ENCODE measurements at places on chromosomes 1 and 21.
A peak's percentile ranks its signal among the peaks of the same experiment; 100 is the strongest.

DNA sequence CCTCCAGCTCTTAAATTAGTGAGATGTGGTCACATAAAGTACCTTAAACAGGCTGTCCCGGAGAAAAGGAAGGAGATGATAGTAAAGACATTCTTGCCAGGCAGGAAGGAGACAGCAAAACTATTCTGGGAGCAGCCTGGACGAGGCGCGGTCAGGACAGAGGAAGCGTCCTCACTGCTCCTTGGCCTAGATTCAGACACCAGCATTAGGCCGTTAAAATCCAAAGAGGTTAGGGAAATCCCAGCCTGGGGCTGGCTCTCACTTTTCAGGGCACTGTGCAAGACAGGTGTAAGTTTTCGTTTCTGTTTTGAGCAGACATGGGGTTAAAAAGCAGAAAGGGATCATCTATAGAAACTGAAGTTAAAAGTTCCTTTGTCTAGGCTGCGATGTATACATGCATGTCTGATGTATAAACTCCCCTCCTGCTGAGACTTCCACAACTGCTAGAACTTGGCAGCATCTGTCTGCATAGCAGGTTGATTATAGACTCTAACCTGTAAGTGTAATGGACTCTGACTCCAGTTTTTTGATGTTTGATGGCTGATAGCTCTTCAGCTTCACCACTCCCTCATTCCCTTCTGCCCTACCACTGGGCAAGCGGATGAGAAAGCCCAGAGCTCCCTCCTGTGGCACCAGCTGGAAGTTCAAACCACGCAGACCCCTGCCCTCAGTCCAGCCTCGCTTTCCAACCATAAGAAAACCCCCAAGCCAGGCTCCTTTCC, 21.5 kb downstream of the STPG1 start:
- peak; percentile 57 for DNase-seq

- DNase-seq = no peak
These were observed 738.4 kb downstream of the USP25 start for GRCh38 chr21:16468184-16468583.

- peak; percentile 64 for DNase-seq
These were observed 8.9 kb downstream of the VPS26C start for GRCh38 chr21:37257967-37258877.

DNA sequence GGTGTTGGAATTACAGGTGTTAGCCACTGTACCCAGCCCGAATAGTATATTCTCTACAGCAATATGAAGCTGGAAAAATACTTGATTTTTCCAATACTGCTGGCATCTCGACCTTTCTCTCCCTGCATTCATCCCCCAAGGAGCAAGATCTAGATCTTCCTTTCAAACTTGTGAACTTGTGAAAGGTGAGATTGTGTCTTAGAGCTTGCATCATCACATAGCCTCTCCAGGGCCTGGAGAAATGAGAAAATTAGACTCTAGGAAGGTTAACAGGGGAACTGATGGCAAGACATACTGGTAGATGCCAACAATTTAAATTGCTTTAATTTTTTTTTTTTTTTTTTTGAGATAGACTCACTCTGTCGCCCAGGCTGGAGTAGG, 2.1 kb downstream of the PRUNE1 start:
- DNase-seq = no peak

GRCh38 chr1:168121401-168122011, 15.2 kb downstream of the GPR161 start:
- no peak for DNase-seq

DNA sequence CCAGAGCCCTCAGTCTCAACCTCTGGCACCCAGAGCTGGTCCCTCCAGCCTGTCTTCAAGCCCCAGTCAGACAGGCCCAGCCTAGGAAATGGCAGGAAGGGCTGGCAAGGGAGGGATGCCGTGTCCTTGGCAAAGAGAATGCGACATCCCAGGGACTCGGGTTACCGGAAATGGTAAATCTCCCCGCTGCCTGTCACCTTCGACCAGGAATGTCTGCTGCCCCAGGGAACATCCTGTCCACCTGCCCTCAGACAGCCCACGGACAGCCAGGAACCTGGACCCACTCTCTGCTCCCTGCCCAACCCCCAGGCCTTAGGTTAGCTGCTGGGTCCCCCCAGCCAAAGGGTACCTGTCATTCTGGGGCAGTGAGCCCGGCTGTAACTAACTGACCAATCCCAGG, 23.9 kb downstream of the HSPG2 start:
- DNase-seq = no peak

DNA sequence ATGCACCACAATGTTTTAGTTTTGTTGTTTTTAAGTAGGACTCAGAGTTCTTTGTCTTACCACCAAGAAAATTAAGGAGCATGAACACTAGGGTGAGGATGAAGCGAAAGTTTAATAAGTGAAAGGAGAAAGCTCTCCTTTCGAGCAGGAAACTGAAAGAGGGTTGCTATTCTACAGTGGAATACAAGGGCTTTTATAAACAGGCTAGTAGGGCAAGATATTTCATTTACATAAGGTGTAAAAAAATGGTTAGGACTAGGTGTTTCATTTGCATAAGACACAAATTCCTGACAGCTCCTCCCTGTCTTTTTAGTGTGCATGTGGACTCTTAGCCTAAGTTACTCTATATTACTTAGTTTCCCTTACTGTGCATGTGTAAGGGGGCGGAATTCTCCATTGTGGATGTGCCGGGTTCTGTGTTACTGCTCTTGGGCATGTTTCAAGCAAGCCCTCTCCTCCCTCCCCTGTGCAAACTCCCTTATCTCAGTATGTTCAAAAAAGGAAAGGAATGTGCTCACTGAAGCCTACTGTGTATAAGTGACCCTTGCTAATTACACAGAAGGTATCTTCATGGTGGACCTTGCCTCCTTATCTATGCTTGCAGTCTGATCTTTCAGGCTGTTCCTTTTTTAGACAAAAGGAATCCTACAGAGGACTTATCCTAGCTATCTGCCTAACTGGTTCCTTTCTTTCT, 7.3 kb downstream of the TSHB start:
- DNase-seq = no peak

DNA sequence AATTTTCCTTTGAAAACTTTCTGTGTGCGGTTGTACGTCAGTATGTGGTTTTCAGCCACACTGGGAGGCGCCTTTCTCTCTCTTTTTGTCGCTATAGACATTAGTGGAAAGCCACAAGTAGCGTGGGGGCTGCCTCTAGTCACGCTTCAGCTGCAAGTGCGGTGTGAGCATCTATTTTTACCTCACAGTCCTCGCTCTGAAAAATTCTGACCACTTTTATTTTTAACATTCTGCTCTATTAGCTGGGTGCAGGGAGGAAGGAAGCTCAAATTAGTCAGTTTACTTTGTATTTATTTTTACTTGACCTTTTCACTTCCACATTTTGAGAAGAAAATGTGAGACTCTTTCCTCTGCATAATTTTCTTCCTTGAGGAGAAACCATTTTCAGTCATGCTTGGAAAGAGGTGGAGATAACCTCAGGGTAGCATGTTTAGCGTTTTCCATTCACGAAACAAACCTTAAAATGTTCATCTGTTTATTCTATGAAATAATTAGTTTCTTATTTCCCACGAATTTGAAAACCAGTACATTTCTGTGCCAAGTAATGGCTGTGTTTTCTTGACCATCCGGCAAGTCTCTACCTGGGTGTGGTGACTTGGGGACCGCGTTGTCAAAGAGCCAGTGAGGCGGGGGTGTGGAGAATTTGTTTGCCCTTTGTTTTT, 35.6 kb downstream of the ADARB1 start:
- DNase-seq = no peak

DNA sequence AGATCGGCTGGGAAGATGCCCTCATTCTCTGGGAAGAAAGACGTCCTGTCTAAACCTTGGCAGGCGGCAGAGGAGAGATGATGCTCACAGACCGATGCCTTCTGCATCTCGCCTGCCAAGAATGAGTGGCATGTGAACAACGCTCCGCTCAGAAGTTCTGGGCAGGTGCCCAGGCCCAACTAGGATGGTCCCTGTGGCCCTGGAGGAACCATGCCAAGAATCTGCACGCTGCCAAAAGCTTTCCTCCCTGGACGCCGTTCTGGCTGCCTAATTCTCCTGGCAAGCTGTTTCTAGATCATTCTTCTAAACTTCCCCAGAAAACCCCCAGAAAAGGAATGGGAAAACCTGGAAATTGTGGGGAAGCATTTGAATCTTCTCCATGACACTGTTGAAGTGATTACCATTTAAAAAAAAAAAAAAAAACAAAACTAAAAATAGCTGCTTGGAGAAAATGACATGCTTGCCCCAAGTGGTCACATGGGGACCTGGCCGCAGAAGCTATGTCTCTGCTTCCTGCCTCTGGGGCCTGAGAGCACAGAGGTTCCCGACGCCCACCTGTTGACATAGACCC, 440.9 kb downstream of the PRDM2 start:
- no peak for DNase-seq

DNA sequence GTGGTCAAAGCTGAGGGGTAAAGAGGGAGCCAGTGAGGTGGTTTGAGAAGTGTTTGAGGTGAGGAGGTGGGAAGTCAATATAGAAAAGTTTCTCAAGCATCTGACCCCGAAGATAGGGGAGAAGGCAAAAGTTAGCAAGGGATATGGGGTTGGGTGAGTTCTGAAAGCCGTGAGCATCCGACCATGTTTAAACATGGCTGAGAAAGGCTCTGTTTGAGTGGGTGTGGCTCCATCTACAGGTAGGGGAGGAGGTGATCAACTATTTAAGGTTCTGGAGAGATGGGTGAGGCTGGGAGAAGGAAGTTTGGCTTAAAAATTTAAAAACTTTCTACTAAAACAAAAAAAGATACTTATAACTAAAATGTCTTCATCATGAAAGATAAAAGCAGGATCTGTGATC, 273.8 kb downstream of the KCNJ6 start:
- peak; percentile 13 for DNase-seq
